ENCODE measurements at places on chromosomes 13 and 19.
A peak's percentile ranks its signal among the peaks of the same experiment; 100 is the strongest.

DNA sequence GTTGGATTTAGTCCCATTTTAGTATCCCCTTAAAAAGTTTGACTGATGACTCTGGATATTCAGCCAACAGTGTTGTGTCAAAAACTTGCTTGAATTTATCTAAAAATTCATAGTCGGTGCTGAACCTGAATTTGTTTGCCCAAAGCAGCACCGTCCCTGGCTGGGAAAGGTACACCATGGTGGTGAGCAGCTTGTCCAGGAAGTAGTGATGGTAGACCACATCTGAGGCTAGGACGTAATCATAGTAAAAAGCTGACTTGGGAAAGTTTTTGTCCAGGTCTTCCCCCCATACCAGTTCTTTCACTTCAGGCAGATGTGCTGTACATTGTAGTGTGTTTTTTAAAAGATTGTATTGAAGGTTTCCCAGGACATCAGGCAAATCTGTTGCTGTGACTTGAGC lies 8.8 kb downstream of the METTL21C start:
- DNase-seq, result no peak

GRCh38 chr13:31518645-31519044 lies 220.7 kb upstream of the RXFP2 start:
- DNase-seq, result no peak

GRCh38 chr19:8393871-8394250 lies 3.7 kb downstream of the RAB11B start:
- DNase-seq, result no peak

GRCh38 chr19:50928831-50929230 lies 17.6 kb upstream of the KLK4 start:
- no peak for DNase-seq

GRCh38 chr13:30829145-30829832 lies 76.8 kb upstream of the MEDAG start:
- DNase-seq, result no peak

DNA sequence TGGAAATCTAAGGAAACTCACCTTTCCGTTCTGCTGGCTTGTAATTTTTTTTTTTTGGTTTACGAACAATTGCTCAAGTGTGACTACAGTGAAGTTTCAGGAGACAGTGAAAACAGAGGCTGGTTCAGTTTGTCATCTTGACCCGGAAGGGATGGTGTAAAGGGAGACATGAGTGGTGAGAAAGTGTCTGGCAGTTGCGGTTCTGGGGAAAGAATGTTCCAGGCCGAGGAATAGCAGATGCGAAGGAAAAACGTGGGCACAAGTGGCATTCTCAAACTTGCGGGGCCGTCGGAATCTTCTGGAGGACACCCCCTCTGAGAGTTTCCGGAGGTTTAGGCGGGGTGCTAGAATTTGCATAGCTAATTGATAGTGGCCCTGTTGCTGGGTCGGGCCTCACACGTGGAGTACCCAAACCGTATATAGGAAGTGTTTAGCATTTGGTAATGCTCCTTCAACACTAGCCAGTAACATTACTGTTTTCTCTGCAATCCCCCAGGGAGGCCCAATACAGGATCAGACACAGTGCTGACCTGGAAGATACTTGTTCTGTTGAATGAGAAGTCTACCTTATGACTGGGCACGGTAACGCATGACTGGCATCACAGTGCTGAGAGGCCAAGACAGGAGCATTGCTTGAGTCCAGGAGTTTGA lies 2.8 kb upstream of the TNFSF9 start:
- no peak for DNase-seq

DNA sequence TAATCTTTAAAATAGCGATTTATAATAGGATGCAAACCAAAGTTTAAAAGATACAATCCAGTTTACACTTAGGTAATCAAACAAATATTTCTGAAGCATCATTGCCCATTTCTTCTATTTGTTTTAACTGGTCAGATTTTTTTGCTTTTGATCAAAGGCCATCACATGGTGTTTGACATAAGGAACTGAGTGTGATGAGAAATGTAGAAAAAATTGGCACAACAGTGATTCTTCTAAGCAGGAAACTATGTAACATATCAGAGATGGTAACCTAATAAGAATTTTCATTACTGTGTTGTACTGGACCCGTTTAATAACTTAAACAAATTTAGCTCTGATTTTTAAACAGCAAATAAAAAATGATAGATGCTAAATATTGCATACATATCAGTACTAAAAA lies 644.7 kb upstream of the KLF12 start:
- DNase-seq, result no peak

DNA sequence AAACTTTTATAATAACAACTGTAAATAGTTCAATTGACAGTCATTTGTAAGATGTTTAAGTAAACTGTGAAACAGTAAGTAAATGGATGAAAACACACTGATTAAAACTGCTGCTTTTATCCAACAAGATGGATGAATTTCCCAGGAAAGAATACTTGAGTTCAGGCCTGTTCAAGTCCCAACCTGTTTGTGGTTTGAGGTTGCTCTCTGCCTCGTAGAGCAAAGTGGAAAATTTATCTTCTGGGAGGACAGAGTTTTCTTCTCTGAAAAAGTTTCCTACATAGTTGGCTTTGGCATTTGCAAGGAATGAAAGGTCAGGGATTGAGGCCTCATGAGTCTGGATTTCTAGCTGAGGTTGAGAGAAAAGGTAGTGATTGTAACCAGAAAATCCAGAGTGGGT lies 15.2 kb upstream of the ZNF543 start:
- DNase-seq, result no peak

DNA sequence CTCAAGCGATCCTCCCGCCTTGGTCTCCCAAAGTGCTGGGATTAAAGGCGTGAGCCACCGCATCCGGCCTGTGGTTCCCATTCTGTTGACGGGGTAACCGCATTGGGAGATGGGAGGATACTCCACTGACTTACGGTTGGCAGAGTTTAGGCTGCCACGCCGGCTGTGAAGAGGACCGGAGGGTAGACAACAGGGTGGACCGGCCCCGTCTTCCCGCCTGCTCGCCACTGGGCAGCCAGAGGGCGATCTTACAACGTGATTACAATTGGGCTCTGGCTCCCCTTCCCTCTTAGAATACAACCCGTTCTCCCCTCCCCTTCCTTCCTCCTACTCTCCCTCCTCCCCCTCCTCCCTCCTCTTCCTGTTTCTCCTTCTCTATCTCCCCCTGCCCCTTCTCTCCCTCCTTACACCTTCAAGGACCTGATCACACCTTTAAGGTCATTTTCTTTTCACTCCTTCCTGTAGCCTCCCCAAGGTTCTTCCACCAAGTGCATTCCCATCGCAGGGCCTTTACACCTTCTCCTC lies 957 bp upstream of the CCDC194 start:
- peak; percentile 52 for DNase-seq

DNA sequence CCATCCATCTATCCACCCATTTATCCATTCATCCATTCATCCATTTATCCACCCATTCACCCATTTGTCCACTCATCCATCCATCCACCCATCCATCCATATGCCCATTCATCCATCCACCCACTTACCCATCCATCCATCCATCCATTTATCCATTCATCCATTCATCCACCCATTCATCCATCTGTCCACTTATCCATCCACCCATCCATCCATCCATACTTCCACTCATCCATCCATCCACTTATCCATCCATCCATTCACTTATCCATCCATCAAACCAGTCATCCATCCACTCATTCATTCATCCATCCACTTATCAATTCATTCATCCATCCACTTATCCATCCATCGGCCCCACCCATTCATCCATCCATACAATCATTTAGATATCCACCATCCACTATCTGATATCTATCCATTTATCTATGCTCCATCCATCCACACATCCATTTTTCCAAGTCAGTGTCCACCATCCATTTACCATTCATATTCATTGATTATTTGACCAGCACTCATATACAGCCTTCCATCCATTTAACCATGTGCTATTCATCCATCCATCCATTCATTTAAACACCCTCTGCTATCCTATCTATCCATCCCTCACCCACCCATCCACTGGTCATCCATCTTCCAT lies 2.8 kb downstream of the TMEM221 start:
- DNase-seq, result no peak

DNA sequence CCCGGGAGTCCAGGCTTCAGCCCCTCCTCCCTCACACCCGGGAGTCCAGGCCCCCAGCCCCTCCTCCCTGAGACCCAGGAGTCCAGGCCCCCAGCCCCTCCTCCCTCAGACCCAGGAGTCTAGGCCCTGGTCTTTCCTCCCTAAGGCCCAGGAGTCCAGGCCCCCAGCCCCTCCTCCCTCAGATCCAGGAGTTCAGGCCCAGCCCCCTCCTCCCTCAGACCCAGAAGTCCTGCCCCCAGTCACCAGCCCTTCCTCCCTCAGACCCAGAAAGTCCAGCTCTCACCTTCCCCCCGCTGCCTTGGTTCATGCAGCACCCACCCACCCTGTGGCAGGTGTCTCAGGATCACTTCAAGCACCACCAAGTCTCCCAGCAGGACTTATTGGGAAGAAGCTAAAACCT lies 14.1 kb downstream of the CYTH2 start:
- DNase-seq, result no peak

- DNase-seq, result no peak
These were observed 3.5 kb downstream of the IER2 start for GRCh38 chr19:13153569-13154240.

- no peak for DNase-seq
These were observed 155.9 kb upstream of the KLF12 start for GRCh38 chr13:74289861-74290773.

DNA sequence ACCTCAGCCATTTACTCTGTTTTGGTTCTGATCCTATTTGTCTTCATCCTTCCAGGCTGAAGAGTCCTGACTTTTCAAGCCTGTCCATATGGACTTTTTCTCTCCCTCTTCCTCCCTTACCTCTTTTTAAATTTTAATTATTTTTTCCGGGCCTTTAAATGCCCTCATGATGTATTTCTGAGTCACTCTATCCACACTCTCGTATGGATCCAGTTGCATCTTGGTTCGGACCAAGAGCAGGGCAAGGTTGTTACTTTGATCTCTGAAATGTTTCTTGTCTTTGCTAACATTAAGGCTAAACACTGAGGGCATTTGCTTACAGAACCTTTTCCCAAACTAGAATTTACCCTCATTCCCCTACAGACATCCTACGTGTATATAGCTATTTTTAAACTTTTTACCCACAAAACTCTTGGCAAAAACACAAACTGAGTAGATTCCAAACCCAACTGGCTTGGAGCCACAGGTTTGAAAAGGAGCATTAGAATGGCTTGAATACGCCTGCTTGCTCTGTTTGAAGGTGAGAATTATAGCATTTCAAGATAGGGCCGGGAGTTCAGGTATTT lies 47.4 kb upstream of the SERPINE3 start:
- DNase-seq, result no peak

Measured in activated effector memory CD4-positive, alpha-beta T cell treated with Interleukin-2 at 50 U/mL for 16 hours (primary cell).